ENCODE measurements at places on chromosomes 4 and X.

GRCh38 chr4:13092702-13093101, 391.4 kb downstream of the RAB28 start:
- no peak for DNase-seq

DNA sequence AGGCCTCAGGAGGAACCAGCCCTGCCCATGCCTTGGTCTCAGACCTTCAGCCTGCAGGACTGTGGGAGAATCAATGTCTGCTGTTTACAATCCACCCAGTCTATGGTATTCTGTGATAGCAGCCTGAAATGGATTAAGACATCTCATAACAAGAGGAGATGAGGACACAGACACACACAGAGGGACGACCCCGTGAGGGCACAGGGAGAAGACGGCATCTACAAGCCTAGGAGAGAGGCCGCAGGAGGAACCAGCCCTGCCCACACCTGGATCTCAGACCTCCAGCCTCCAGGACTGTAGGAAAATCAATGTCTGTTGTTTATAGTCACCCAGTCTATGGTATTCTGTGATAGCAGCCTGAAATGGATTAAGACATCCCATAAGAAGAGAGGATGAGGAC, 3.3 kb downstream of the SLC25A6 start:
- no peak for DNase-seq

DNA sequence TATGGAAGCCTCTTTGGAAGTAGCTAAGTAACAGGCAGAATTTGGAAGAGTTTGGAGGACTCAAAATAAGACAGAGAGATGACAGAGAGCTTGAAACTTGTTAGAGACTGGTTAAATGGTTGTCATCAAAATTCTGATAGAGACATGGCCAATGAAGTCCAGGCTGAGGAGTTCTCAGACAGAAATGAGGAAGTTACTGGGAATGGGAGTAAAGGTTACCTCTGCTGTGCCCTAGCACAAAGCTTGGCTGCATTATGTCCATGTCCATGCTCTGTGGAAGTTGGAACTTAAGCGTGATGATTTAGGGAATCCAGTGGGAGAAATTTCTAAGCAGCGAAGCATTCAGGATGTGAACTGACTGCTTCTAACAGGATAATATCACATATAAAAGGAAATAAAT, 146.2 kb upstream of the NDST4 start:
- no peak for DNase-seq

GRCh38 chr4:120821029-120821428, 101.5 kb downstream of the PRDM5 start:
- DNase-seq: no peak

- DNase-seq: no peak
Measured at GRCh38 chr4:16897991-16898827, at the start of gene LDB2. TSS of gene LDB2 (minus strand) at chr4:16898645.

DNA sequence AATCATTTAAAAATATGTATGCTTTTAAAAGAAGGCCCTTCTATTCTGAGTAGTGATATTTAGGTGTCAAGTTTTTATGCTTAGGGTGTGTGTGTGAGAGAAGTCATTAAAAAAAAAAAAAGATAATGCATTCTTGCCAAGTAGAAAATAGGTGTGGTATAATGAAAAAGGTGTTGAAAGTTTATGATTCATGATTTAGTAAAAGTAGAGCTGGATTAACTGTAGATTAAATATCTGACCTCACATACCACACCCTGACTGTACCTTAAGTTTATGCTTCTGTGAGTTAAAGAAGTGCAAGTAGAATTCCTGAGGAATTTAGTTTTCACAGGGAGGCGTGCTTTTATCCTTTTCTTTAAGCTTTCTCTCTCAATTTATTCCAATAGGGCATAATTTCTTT, 71.1 kb downstream of the BMPR1B start:
- no peak for DNase-seq

DNA sequence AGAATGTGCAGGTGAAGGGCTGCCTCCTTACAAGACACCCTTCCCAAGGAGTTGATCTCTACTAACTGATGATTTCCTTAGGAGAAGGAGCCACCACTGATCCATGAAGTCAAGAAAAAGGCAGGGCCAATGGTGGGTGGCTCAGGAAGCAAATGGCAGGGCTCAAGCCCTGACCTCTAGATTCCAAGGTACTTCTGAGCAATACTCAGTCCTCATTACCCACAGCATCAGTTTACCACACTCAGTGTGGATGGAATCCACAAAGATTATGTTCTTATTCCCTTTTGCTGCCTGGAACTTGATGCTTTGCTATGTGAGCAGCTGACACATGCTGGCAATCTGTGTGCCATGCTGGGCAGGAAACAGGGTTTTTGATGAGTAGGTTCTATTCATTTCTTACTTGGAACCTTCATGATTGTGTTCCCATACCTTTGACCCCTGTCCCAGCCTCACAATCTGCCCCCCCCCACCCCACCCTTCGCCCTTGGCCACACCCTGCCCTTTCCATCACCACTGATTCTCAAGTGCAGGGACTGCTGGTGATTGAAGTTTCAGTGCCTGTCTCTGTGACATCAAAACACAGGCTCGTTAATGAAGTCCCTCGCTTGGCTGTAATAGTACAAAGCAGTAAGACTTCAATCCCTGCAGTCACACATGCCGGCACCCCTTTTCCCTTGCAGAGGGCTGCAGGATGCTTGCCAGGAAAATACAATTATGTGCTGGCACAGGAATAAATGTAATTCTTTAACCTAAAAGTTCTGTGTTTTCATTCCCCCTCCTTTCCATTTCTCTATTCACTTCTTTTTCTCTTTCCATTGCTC, 135.6 kb upstream of the GPC4 start:
- DNase-seq: no peak

DNA sequence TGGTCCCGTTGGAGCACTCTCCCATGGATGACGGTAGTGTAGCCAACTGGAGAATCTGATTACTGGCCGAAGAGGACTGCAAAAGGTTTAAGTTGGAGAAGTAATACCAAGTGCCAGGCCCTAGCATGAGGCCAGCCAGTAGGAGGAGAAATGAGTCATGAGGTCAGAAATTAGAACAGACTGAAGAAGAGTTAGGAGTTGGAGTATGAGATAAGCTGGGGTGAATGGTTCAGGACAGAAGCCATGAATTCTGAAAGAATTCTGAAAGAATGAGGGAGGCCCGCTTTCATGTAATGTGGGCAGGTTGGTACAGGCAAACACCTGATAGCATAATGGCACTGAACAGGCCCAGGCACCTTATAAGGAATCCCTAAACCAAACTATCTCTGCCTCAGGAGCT, 18.4 kb upstream of the STK26 start:
- DNase-seq: no peak

- no peak for DNase-seq
Measured at GRCh38 chr4:20181926-20182325, 69.8 kb upstream of the SLIT2 start.

DNA sequence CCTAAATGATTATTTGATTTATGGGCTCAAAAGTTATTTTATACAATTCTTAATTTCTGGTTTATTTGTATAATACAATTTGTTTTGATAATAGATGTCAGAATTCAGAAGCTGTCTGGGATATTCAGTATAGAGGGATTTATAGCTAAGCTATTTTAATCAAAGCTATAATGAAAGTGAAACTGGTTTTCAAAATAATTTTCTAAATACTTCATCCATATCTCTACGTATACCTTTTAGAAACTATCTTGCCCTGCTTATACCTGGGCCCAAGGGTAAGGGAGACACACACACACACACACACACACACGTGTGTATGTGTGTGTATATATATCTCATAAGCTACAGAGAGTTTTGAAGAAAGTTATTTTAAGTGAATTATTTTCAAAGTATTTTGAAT, 2.9 kb downstream of the TMEM131L start:
- DNase-seq: no peak

DNA sequence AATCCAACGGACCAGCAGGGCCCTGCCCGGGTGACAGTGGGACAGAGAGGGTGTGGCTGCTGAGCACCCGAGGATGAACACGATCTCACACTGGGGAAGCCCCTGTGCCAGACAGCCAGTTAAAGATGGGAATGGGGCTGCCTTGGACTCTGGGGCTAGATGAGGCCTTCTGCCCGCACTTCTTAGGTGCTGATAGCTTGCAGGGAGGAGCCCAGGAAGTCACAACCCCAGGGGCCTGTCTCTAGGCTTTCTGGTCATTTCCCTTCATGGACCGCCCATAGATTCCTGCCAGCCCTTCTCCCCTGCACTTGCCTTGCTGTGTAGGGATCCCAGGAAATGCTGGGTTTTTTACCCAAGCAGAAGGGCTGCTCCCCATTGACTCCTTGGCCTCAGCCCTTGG, 6.2 kb downstream of the ZNF275 start:
- DNase-seq: no peak

GRCh38 chr4:37780444-37781130, 45.9 kb upstream of the PGM2 start:
- no peak for DNase-seq

- no peak for DNase-seq
Measured at GRCh38 chr4:87239821-87240220, 19.4 kb upstream of the KLHL8 start.

DNA sequence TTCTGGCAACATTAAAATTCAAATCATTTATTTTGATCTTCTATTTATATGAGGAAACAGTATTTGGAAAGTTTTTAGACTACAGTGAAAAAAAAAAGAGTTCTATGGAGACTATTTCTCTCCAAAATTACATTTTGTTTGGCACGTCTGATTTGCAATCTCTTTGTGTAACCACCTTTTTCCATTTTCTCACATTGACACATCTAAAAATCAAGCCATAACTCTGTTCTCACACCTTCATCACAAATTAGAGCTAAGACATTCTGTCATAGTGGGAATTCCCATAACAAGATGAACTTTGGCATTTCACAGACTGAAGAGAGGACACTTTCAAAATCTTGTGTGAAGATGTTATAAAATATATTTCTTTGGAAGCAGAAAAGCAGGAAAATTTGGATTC, 468.9 kb downstream of the GRIA2 start:
- no peak for DNase-seq

DNA sequence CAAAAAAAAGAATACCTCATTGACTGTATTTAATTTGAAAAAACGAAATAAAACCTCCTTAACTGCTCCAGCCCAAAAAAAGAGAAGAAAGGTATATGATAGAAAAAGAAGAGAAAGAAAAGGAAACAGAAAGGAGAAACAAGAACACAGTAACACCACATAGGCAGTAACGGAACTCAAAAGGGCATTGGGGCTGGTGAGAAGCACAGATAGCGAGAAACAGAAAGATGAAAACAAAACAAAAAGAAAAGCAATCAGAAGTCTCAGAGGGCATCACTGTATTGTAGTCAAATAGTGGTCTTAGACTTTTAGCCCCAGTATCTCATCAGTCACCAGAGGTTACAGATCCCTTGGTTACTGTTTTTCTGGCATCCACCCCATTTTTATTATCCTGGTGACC, 88.6 kb downstream of the NFKB1 start:
- DNase-seq: no peak

GRCh38 chr4:40846532-40846931, 96.8 kb downstream of the NSUN7 start:
- DNase-seq: no peak

DNA sequence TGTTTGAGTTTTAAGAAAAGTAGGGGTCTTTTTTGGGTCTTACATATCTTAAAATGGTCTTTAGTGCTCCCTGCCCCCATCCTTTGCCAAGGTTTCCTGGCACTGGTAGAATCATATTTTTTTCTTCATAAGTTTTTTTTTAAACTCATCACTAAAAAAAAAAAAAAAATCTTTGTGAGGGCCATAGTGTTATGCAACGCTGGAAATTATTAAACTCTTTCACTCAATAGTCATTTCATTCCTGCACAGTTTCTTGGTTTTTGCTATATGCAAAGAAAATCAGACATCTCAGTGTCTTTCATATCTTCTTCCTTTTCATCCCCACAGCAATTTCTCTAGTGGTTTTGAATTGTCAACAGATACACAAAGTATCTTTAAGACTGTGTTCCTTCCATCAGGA, 95.6 kb downstream of the TMA16 start:
- no peak for DNase-seq

GRCh38 chr4:146269228-146269653, 54.9 kb downstream of the REELD1 start:
- DNase-seq: no peak

DNA sequence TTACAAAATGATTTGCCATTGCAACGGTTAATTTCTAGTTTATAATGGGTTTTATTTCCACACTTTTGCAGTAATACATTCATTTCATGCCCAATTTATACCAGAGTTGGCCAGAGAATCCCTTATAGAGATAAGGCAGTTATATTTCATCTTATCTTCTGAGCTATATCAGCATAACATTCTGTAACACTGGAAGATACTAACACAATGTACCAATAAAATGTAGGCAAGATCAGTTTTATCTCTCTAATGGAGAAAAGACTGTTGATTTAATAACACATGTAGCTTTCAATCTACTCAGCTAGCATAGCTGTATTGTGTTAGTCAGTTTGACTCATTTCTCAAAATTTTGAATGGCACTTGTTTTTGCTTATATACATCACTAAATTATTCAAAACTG, 738.6 kb downstream of the TRAM1L1 start:
- DNase-seq: no peak

GRCh38 chrX:21940356-21940829, at the start of gene SMS:
TSS of gene SMS (plus strand) at chrX:21940709. CDS start at chrX:21940825, 116 bp downstream.
- DNase-seq: peak; percentile 26

GRCh38 chr4:54228961-54229501, at the start of gene PDGFRA:
TSS of gene PDGFRA (plus strand) at chr4:54229293. CDS start at chr4:54258769, 29,476 bp downstream.
- DNase-seq: no peak

GRCh38 chr4:8046925-8047541, 107.4 kb upstream of the AFAP1 start:
- no peak for DNase-seq

GRCh38 chrX:10741550-10741949, 121.2 kb upstream of the MID1 start:
- no peak for DNase-seq

- no peak for DNase-seq
Measured at GRCh38 chrX:129585691-129586090, 45.6 kb downstream of the OCRL start.

- no peak for DNase-seq
Measured at GRCh38 chrX:111103246-111103645, 7.3 kb downstream of the PAK3 start.

- DNase-seq: no peak
Measured at GRCh38 chrX:5399403-5399802, 829.3 kb downstream of the NLGN4X start.

DNA sequence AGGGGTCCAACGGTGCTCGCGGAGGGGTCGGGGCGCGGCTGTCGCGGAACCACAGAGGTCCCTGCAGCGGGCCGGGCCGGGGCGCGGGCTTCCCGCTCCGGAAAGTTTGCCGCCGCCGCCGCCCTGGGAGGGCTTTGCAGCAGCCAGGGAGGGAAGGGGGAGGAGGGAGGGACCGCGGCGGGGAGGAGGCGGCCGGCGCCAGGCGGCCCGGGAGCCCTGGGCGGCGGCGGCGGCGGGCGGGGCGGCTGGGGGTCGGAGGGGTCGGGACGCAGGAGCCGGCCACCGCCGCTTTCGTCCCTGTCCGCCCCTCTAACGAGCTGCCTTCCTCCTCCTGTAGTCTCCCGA, 375 bp downstream of the FGFR3 start:
- DNase-seq: no peak

DNA sequence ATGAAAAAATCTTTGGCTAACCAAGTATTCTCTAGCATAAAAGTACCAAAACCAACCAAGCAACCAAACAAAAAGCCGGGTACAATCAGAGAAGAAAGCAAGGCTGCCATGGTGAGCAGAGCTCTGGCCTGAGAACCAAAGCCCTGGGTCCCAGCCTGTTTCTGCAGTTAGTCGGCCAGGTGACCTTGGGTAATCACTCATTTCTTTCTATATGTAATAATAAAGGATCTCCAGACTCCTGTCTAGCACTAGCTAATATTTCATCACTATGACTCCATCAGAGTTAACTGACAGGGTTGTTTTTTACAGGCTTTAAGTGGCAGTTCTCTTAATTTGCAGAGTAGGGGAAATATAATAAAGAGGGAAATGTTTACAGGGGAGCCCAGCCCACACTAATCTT, 34.0 kb upstream of the RASGEF1B start:
- no peak for DNase-seq

- no peak for DNase-seq
Measured at GRCh38 chr4:119873132-119873531, 193.5 kb downstream of the MAD2L1 start.
